ENCODE measurements at places on chromosomes 16 and 17. TPM values are rescaled to one million over a fixed set of nuclear protein-coding genes. Genes with fewer than 3 reads are reported as not detected.

The CD7 gene
- 334 TPM for total RNA-seq

The PRR35 gene
- total RNA-seq: not detected

The SPNS3 gene
- total RNA-seq: 26.8 TPM

The FN3KRP gene
- total RNA-seq: 43.8 TPM

The DNAAF1 gene
- not detected for total RNA-seq

The KRT28 gene
- total RNA-seq: not detected

The SULT1A2 gene
- 0.57 TPM for total RNA-seq

The PABPN1L gene
- not detected for total RNA-seq

The TBC1D28 gene
- not detected for total RNA-seq

The WNT3 gene
- not detected for total RNA-seq

The CDRT15L2 gene
- not detected for total RNA-seq

The NEUROD2 gene
- total RNA-seq: not detected
